ENCODE measurements at places on chromosomes 16 and 17.

DNA sequence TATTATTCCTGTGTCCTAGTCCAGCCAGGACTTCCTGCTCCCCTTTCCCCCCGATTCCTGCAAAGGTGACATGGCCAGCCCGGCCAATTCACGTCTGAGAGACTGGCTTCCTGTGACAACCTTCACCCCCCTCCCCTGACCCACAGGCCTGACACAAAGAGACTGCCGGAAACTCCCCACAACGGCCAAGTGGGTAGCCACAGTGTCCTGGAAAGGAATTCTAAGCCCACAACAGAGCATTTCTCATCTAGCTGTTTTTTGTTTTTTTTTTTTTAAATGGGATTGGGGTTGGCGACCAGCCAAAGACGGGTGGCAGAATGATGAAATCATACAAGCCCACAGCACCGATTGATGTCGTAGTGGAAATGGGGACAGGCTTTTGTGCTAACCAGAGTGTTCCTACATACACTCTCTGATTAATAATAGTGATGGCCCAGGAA, 2.8 kb upstream of the XAF1 start:
- peak; percentile 14 for DNase-seq

DNA sequence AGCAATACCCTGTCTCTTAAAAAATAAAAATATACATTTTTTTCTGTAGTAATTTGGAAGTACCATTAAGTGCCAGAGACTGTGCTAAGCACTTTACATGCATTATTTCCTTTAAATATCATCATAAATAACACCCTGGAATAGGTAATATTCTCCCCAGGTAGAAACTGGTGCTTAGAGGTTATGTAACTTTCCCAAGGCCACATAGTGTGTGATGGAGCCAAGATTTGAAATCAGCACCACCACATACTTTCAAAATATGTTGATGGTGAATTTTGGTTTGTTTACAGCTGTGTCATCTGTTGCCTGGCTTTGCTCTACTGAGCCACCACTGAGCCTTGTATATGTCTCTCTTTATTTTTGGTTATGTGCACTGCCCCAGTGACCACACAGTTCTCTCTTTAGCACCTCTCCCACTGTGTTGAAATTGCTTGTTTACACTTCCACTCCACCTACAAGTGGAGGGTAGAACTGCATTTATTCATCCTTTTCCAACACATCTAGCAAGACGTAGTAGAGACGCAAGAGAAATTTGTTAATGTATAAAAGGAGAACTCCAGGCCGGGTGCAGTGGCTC, 19.0 kb upstream of the NBR1 start:
- DNase-seq: no peak

DNA sequence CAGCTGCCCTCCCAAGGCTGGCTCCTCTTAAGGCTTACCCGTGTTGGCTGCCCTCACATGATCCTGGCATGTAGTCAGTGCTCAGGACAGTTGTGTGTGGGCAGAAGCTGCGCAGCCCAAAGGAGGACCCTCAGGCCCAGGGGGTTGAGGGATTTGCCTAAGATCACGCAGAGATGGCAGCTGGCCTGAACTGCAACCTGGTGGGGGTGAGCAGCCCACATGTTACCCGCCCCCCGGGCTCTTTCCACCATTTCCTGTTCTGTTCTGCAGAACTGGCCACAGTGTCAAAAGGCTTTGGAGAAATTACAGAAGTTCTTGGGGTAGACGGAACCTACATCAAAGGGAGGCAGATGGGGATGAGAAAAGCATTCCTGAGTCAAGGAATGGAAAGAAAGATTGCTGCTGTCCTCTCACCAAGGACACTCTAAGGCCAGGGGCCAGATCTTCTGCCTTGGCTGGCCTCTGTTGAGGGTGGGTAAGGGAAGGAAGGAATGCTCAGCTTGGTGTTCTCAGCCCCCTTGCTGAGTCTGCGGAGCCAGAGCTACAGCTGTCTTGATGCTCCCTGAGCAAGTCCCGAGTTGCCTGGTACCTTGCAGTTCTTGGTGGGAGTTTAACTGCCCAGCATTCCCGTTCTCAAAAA, 53.0 kb downstream of the EPN2 start:
- DNase-seq: no peak

DNA sequence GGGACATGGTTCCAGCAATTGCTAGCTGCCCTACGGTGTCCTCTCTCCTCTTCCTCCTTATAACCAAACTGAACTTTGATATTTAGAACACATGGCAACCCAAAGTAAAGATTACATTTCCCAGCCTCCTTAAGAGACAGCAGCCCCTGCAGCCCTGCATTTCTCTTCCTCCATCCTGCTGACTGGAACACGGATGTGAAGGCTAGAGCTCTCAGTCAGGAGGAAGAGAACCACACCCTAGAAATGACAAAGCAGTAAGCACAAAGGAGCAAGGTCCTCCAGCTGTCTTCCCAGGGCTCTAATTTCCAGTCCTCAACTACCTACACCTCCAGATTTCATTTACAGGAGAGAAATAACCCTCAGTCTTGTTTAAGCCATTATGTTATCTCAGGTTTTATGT, 10.9 kb downstream of the DYNC1LI2 start:
- DNase-seq: no peak

DNA sequence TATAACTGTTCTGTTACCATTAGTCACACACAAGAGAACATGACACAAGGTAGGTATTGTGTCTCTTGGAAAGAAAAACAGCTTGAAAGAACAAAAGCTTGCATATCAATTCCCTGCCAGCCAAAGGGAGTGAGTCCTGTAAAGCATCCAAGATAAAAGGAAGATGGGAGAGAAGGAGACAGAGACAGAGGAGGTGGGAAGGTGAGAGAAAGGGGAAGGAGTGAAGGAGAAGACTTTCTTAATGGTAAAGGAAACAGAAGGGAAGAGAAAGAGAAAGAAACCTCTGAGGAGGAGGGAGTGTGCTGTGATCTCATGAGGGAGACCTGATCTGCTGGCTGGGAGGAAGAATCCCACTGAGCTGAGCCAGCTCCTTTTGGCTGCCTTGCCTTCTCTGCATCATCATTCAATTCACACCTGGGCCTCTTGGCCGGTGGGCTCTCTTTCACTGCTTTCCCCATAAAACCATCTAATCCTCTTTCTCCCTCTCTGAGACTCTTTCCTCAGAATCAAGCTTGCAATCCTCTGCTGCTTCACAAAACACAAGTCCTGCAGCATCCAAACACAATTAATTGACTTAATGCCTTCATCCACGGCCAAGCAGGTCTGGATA, 271.6 kb downstream of the ABCC12 start:
- DNase-seq: no peak

GRCh38 chr16:67329901-67330300, 3.3 kb downstream of the LRRC36 start:
- DNase-seq: no peak

DNA sequence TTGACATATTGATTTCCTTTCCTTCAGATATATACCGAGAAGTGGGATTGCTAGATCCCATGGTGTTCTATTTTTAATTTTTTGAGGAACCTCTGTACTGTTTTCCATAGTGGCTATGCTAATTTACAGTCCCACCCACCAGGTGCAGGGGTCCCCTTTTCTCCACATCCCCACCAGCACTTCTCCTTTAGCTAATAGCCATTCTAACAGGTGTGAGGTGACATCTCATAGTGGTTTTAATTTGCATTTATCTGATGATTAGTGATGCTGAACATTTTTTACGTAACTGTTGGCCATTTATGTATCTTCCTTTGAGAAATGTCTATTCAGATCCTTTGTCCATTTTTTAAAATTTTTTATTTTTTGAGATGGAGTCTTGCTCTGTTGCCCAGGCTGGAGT, 93.9 kb downstream of the SDR42E1 start:
- no peak for DNase-seq

DNA sequence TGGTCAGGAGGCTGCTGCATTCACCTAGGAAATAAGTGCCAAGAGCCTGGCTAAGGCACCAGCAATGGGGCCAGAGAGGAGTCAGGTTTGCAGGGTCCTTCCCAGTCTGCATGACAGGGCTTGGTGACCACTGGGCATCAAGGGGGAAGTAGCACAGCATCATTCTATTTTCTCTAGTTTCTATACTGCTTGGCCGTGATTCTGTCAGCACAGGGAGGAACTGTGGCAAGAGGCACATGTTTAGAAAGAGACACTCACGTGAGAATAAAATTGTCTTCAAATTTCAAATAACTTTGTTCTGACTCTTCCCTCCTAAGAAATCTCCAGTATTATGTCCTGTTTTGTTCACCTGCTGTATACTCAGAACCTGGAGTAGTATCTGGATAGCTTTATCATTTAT, 37.8 kb downstream of the ERN1 start:
- DNase-seq: no peak

DNA sequence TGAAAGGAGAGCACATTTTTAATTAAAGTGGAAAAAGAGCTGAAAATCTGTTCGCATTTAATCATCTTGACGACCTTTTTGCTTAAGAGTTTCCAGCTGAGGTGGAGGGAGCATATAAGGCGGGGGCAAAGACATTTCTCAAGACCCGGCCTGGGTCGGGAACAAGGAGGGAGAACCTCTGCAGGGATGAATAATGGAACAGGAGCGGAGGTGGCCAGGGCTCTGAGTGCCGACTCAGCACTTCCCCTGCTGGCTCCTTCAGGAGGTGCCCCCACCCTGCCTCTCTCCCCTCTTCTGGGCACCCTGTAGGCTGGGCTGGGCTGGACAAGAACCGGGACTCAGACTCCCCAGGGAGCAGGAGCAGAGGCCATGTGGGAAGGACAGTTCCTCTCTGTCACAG, 7.9 kb upstream of the NGFR start:
- DNase-seq: no peak

DNA sequence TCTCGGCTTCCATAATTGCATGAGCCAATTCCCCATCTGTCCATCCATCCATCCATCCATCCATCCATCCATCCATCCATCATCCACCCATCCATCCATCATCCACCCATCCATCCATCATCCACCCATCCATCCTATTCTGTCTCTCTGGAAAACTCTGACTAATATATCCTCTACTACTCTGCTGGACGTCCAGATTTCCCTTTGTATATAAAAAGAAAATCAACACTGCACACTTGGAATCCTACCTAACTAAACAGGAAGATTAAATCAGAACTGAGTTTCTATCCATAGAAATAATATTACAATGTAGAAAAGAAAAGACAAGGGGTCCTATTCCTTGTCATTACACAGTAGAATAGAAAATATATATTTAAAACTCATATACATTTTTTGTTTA, 150.3 kb upstream of the CORO6 start:
- no peak for DNase-seq

- DNase-seq: no peak
These were observed 241.4 kb upstream of the DYNLRB2 start for GRCh38 chr16:80299416-80299815.

GRCh38 chr16:20325005-20325404, 2.3 kb downstream of the GP2 start:
- DNase-seq: no peak

DNA sequence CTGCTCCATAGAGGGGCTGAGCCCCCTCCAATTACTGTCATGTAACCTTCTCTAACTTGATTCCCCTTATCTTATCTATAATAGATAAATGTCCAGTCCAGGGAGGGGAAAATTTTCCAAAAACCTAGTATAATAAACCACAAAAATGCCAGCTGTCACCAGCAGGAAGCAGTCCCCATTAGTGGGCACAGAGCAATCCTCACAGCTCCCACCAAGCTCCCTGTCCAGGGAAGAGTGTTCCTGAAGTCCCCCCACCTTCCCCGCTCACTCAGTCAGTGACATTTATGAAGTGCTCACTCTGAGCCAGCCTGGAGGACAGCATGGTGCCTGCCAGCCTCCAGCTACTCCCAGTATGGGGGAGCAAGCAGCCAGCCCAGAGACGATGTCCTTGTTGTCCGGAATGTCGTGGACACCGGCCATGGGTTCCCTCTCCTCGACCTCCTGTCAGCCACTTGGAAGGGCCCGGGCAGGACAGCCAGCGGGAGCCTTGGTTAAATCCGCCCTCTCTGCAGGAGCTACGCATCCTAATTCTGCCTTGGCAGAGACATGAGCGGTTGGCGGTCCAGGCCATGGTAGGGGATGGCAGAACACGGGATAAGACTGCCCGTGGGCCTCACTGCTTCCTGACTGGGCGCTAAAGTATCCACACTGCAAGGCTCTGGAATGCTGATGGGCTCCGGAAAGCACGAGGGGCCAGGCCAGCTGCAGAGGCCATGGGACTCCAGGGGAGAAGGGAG, 102.0 kb upstream of the CDH5 start:
- no peak for DNase-seq

GRCh38 chr17:79548116-79548515, 62.7 kb downstream of the RBFOX3 start:
- DNase-seq: no peak

- DNase-seq: no peak
These were observed 29.5 kb downstream of the SBK1 start for GRCh38 chr16:28321700-28322411.
